ENCODE measurements at places on chromosomes 16 and 17.

- no peak for DNase-seq
Observed at GRCh38 chr17:81160306-81160705, 5.0 kb upstream of the PVALEF start.

- DNase-seq, result no peak
Observed at GRCh38 chr16:24491731-24492130, 47.6 kb upstream of the RBBP6 start.

- no peak for DNase-seq
Observed at GRCh38 chr16:85833219-85833920, 33.9 kb downstream of the COX4I1 start.

DNA sequence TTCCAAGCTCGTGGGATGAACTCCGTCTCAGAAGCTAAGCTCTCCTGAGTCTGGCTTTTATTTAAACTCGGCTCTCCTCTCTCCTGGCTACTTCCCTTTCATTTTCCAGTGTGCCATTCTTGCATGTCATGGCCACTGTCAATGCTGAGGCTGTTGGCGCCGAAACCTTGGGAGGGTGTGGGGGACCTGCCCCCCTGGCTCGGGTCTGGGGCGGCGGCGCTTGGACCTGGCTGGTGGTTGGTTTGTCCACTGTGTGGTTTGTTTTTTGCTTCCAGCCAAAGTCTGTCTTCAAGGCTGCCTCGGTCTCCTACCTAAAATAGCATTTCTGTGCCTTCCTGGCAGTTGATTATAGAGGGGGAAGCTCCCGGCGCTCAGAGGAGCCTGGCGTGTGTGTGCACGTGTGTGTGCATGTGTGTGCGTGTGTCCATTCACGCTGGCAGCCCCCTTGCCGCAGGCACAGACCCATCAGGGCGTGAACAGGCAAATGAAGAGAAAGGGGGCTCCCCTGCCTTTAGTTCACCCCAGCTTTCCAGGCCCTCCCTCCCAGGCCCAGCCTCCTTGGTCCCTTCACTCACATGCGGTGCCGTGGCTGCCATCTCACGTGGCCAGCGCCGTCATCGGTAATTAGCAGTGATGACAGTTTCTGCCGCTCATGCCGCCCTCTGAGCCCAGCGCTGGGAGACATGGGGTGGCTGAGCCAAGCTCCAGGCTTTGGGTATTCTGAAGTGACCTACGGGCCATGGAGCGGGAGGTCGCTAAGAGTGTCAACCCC lies 179.9 kb downstream of the SEC14L1 start:
- no peak for DNase-seq

DNA sequence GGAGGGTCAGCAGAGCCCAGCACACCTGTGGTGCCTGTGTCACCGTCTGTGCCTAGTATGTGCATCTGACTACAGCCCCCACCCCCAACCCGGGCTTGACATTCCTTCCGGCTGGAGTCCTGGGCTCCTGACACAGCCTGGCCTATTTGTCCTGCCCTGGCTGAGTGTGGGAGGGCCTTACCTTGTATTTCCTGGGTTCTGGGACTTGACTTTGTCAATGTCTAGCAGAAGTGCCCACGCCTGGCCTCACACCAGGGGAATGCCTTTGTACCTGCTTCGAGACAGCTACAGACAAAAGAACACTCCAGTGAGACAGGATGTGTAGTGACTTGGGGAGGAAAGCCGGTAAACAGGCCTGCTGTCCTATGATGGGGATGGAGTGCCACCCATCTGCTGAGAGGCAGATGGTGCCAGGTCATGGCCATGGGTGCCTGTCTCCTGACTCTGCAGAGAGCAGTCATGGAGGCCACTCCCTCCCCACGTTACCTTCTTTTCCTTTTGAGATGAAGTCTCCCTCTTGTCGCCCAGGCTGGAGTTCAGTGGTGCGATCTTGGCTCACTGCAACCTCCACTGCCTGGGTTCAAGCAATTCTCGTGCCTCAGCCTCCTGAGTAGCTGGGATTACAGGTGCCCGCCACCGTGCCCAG lies 42.8 kb downstream of the TNFRSF13B start:
- no peak for DNase-seq

DNA sequence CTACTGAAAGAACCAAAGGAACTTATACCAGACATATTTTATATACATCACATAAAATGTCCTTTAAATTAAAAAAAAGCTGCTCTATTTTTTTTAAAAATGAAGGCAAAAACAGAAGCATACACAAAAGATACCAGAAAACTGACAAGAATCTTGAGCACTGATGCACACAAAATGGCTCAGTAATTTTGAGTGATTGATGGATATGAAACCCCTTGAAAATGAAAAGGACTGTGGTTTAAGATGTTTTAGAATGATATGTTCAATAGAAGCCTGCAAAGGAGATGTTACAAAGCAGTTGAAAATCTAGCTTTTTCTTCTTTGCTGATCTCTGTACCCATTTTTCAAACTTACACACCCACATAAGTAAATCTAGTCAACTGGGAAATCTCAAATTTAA lies 2.7 kb downstream of the C16orf87 start:
- DNase-seq, result no peak
